ENCODE measurements at places on chromosomes 5 and 9.

GRCh38 chr5:15452030-15452429 lies 48.0 kb upstream of the FBXL7 start:
- DNase-seq = no peak

- DNase-seq = no peak
Measured at GRCh38 chr5:120088412-120088811, 375.7 kb upstream of the PRR16 start.

DNA sequence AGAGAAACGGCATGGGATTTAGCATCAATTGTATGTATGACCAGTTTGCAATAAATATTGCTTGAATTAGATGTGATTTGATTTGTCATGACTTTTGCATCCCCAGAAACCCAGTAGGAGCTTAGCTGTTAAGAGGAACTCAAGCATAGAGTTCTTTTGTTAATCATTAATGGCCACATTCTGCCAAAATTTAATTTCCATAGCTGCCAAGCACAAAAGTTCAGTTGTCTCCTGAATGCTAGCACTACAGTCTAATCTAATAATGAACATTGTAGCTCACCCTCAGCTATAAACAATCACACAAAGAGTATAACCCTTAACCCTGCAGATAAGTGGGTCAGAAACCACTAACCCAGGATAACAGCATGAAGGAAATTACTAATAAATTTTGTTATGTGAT lies 169.8 kb upstream of the GRAMD2B start:
- DNase-seq = no peak

DNA sequence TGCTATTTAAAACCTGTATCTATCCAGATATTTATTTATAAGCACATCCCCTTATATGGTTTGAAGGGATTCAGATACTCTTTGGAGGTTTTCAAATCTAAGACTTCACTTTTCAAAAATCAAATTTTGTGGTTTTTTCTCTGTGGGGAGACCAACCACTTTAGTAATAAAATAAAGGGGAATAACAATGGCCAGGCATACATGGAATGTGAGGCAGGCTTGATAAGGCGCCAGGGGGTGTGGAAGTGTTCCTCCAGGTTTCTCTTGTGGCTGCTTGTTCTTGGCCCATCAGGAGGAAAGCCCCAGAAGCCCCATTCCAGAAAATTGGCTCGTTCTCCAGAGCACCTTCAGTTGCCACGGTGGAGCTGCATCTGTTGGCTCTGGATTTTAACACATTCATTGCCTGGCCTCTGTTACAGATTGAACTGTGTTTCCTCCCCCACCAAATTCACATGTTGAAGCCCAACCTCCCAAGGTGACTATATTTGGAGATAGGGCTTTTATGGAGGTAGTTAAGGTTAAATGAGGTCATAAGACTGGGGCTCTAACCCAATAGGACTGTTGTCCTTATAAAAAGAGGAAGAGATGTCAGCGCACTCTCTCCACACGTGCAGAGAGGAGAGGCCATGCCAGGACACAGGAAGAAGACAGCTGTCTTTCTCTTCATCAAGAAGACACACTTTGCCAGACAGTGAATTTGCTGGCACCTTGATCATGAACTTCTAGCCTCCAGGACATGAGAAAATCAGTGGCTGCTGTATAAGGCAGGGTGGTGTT lies 195.9 kb downstream of the TMEM38B start:
- no peak for DNase-seq

DNA sequence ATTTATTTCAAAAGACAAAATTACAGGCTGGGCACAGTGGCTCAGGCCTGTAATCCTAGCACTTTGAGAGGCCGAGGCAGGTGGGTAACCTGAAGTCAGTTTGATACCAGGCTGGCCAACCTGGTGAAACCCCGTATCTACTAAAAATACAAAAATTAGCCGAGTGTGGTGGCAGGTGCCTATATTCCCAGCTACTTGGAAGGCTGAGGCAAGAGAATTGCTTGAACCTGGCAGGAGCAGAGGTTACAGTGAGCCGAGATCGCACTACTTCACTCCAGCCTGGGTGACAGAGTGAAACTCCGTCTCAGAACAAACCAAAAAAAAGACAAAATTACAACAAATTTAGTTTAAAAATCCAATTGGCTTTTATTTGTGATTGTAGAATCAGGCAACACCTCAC lies 14.3 kb upstream of the SLC30A5 start:
- DNase-seq = no peak

- no peak for DNase-seq
Measured at GRCh38 chr9:72763022-72763421, 189.8 kb downstream of the ALDH1A1 start.

GRCh38 chr5:16856531-16856930 lies 79.6 kb downstream of the MYO10 start:
- DNase-seq = peak; percentile 35

GRCh38 chr9:133869674-133870405 lies 122.3 kb downstream of the VAV2 start:
- no peak for DNase-seq

- peak; percentile 58 for DNase-seq
Measured at GRCh38 chr5:121691478-121691877, 160.2 kb upstream of the FTMT start.

GRCh38 chr5:173680660-173681242 lies 64.3 kb upstream of the BOD1 start:
- no peak for DNase-seq

DNA sequence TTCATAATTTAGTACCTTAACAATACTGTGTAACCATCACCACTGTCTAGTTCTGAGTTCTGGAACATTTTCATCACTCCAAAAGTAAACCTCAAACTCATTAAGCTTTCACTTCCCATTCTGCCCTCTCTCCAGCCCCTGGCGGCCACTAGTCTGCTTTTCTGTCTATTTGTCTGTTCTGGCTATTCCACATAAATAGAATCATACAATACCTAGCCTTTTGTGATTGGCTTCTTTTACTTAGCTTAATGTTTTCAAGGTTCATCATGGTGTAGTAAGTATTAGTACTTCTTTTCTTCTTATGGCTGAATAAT lies 138.7 kb downstream of the RAPGEF6 start:
- no peak for DNase-seq

DNA sequence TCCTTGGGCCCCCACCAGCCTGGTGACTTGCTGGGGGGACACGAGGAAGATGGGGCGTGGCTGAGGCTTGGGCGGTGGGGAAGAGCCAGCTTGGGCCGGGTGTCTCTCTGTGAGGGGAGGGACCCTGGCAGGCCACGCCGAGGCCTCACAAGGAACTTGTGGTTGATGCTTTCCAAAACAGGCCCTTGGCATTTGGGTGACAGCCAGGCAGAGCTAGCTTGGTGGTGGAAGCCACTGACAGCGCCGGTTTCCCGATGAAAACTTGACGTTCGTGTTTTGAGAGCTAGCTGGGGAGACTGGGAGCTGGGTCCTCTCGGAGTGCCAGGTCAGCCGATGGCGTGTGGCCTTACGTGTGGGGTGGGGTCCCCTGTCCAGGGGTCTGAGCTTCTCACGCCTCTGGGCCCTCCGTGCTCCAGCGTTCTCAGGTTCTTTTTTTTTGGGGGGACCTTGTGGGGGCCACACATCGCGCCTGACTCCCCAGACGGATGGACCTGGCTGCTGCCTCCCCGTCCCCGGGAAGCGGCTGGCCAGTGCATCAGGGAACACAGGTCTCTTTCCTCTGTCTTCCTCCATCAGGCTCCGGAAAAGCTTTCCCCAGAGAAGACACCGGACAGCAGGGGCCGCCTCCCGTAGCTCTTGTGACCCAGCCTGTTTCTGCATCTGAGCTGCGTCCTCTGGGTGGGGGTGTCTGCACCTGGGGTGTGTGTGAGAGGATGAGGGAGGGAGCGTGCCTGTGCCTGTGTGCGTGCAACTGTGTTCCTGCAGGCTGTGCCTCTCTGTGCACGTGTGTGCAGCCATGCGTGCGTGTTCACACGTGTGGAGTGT lies 129.3 kb upstream of the LPCAT1 start:
- DNase-seq = no peak

DNA sequence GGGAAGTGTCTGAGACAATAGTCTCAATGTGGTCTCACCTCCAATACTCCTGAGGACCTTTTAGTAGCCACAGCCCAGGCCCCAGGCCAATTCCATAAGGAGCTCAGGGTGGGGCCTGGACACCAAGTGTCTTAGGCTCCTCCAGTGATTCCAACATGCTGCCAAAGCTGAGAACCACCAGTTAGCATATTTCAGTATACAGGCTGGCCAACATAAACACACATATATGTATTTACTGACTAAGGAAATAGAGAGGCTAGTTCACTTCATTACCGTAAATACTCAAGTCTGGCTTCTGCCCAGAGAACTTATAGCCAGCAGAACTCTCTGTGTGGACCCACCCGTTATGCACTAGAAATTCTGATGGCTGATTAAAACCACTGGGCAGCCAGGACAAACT lies 24.1 kb downstream of the S1PR3 start:
- no peak for DNase-seq

DNA sequence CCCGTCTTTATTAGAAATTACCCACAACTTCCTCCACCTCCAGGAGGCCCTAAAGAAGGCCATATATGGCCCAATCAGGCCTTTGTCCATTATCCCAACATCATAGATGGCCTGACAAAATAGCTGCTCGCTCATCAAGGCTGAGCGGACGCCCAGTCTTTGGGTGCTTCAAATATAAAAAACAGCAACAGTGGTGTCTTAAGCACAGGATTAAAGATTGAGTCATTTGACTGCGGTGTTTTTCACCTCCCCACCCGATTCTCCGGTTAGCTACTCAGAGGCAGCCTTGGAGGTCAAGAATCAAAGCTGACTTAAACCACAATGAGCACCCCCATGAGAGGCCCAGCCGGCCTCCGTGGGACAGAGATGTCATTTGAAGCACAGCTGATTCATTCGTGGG lies 18.8 kb downstream of the S1PR3 start:
- peak; percentile 88 for DNase-seq

- no peak for DNase-seq
Measured at GRCh38 chr9:6575324-6576034, 70.0 kb downstream of the GLDC start.

DNA sequence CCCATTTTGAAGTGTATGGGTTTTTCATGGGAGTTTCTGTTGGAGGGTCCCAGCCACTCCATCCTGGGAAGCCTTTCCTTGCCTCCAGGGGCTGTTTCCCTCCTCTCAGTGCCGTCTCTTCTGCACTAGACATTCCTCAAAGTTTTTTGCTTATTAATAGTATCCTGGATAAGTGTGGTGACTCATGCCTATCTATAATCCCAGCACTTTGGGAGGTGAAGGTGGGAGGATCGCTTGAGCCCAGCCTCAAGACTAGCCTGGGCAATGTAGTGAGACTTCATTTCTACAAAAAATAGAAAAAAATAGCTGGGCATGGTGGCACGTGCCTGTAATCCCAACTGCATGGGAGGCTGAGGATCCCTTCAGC lies 43.1 kb downstream of the RALGPS1 start:
- DNase-seq = peak; percentile 43

- no peak for DNase-seq
Measured at GRCh38 chr9:109497226-109498153, 617 bp downstream of the PTPN3 start.

- DNase-seq = peak; percentile 48
Measured at GRCh38 chr5:179319741-179320281, 25.4 kb downstream of the ADAMTS2 start.

GRCh38 chr5:148903587-148903986 lies 77.2 kb downstream of the ADRB2 start:
- no peak for DNase-seq

GRCh38 chr9:136808806-136809158 lies 1.0 kb downstream of the RABL6 start:
- DNase-seq = peak; percentile 57

- DNase-seq = no peak
Measured at GRCh38 chr9:89744730-89745129, 139.9 kb downstream of the GADD45G start.

GRCh38 chr5:61498121-61498520 lies 166.1 kb downstream of the ZSWIM6 start:
- DNase-seq = no peak

- DNase-seq = no peak
Measured at GRCh38 chr5:77151501-77151900, 59.0 kb upstream of the PDE8B start.

- DNase-seq = peak; percentile 70
Measured at GRCh38 chr5:132209131-132209530, 18.5 kb downstream of the P4HA2 start.

- DNase-seq = no peak
Measured at GRCh38 chr9:106307670-106308069, 555.3 kb upstream of the ZNF462 start.

GRCh38 chr5:167987490-167988280 lies 303.8 kb upstream of the WWC1 start:
- no peak for DNase-seq

DNA sequence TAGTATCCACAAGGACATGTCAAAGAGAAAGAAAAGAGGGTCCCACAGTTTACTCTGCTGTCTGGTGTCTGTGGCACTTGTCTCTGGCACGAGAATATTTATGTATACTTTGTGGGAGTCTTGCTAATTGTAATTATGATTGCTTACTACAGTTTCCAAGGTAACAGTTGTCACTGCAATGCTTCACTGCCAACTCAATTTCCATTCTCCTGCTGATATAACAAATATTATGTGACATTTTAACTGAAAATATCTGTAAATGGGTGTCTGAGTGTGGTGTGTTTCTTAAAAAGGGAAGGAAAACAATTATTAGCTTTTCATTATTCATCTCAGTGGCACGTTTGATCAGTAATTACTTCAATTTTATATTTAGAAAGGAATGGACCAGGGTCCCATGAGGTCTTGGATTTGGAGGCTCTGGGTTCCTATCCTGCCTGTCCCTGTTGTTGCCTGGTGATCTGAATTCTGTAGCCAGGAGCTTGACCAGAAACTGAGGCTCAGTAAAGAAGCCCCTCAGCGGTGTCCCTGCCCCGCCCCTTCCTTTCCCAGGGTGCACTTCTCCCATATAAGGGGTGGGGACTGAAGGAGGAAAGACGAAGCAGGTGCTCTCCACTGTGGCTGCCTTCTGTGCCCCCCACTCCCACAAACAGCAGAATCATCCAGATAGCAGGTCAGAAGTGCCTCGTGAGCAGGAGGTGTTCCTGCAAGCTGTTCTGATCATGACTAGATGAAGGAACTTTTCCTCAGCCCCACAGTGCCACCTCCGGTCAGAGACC lies 137.3 kb upstream of the KIF2A start:
- no peak for DNase-seq

GRCh38 chr9:135559606-135560005 lies 1.9 kb upstream of the PAEP start:
- no peak for DNase-seq

DNA sequence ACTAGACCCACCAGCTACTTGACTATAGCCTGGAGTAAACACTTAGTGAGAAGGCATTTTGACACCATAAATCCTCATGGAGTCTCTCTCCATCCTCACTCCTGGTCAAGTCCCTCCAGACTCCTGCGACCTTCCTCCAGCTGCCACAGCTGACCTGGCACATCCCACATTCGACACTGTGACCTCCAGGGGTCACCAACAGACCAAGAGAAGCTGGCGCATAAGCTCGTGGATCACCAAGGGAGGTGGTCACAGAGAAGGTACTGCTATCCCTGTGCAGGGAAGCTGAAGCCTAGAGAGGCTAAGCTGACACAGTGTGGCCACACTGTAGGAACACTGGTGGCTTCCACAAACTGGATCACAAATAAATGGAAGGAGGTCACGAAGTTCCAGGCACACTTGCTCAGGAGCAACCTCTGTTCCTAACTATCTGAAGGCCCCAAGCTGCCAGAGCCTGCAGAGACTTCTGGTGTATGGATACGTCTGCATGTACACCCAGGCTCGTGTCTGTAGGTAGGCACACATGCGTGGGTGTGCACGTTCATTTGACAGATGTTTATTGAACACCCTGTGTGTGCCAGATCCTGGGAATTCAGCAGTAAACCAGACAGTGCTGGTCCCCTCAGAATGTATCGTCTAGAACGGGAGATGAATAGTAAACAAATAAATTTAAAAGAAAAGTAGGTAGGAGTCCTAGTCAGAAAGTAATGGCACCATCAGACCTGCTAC lies 104.4 kb downstream of the C5orf15 start:
- DNase-seq = no peak

Measured in iris pigment epithelial cell (primary cell).